Stimulated activated CD8-positive, alpha-beta memory T cell treated with anti-CD3 and anti-CD28 coated beads, Interleukin-4, amount 100 ng/mL, for 4 hours (primary cell): ENCODE measurements at places on chromosomes 12 and 14.

- DNase-seq, result no peak
Measured at GRCh38 chr12:117881517-117881916, 87.3 kb downstream of the KSR2 start.

GRCh38 chr12:16361142-16361783, 13.8 kb downstream of the MGST1 start:
- no peak for DNase-seq

- DNase-seq, result no peak
Measured at GRCh38 chr12:67689385-67689784, 40.8 kb downstream of the DYRK2 start.

DNA sequence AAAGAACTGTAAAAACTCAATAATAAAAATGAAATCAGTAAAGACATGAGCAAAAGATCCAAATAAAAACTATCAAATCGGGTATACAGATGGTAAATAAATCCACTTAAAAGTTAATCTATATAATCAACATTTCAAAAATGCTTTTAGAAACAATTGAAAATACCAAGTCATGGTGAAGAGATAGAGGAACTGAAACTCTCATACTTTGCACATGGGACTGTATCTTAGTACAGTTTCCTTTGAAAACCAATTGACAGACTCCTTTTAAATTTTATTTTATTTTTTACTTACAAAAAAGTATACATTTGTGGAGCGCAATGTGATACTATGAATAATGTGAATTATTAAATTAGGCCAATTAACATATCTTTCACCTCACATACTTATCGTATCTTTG, 98.6 kb upstream of the FAR2 start:
- no peak for DNase-seq

- DNase-seq, result no peak
Measured at GRCh38 chr12:124742678-124743077, 121.0 kb downstream of the SCARB1 start.

- DNase-seq, result no peak
Measured at GRCh38 chr12:12585115-12585863, 22.6 kb upstream of the DUSP16 start.

- no peak for DNase-seq
Measured at GRCh38 chr14:54501480-54501879, 8.2 kb upstream of the CGRRF1 start.

- DNase-seq, result no peak
Measured at GRCh38 chr12:41188058-41188840, at the start of gene PDZRN4. PDZRN4 (plus strand) TSS chr12:41188320.

GRCh38 chr12:53077030-53077429, 2.2 kb downstream of the SPRYD3 start:
- DNase-seq, result no peak

GRCh38 chr12:56994231-56994746, 12.1 kb downstream of the ZBTB39 start:
- no peak for DNase-seq

GRCh38 chr12:22543246-22544037, 900 bp downstream of the C2CD5 start:
- DNase-seq, result peak; percentile 7

GRCh38 chr14:58275527-58276190, 22.7 kb upstream of the ARID4A start:
- no peak for DNase-seq

DNA sequence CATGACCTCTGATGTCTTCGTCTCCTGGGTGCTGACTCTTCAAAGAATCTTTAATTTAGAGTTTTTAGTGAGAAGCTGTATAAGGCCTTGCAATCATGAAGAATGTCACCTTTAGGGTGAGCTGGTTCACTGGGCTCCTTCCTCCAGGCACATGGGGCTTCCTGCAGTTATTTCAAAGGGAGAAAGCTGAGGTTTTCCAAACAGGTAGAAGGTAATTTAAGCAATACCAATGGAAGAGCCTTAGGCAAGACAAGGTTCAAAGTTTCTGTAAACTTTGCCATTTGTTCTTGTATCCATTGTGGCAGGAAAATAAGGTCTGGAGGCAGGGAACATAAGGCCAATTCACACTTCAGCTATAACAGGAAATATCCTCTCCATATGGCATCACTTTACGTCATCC, 88.0 kb upstream of the EIF5 start:
- DNase-seq, result no peak

- DNase-seq, result no peak
Measured at GRCh38 chr14:42248131-42248530, 641.5 kb downstream of the LRFN5 start.

DNA sequence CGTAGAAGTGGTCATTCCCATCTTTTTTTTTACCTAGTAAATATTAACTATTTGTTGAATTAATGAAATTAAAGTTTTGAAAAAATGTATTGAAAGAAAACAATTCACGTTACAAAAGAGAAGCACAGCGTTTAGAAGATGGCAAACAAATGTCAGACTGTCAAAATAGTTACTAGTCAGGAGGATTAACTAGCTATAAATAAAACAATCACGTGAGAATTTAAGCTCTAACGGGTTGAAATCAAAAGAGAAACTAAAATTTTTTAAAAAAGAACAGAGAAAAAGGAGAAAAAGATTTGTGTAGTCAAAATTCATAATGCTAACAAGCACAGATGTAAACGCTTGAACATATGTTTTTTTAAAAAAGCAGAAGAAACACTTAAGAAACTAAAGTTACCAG, 26.4 kb downstream of the DDHD1 start:
- DNase-seq, result no peak

DNA sequence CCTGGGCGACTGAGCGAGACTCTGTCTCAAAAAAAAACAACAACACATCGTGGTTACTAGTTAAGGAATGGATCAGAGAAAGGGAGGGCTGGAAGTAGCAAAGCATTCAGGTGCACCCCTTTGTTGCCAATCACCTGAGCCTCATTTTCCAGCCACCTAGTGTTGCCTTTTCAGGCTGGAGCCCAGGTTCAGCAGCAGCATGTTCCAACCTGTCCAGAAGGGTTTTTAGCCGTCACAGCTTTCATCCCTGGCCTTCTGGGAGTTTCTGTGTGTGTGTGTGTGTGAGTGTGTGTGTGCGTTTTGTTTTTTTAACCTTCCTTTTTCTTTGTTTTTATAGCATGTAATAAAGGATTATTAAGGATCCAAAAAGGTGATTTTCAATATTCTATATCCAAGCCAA, 121.1 kb upstream of the ATF1 start:
- no peak for DNase-seq

DNA sequence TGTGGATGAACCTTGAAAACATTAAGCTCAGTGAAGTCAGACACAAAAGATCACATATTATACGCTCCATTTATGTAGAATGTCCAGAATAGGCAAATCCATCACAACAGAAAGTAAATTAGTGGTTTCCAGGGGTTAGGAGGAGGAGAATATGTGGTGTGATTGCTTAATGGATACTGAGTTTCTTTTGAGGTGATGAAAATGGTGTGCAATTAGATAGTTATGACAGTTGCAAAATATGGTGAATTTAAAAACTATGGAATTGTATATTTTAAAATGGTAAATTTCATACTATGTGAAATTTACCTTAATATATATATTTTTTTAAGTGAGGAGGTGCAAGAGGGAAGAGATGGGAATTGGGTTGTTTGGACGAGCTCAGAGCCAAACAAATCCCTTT, 46.3 kb upstream of the KICS2 start:
- no peak for DNase-seq

- DNase-seq, result no peak
Measured at GRCh38 chr12:112927925-112928324, 10.3 kb upstream of the OAS3 start.

- no peak for DNase-seq
Measured at GRCh38 chr12:42261708-42262107, 23.7 kb upstream of the YAF2 start.

- DNase-seq, result no peak
Measured at GRCh38 chr12:117441751-117442150, 80.3 kb upstream of the NOS1 start.

- no peak for DNase-seq
Measured at GRCh38 chr12:119808441-119808840, 68.7 kb downstream of the CIT start.

DNA sequence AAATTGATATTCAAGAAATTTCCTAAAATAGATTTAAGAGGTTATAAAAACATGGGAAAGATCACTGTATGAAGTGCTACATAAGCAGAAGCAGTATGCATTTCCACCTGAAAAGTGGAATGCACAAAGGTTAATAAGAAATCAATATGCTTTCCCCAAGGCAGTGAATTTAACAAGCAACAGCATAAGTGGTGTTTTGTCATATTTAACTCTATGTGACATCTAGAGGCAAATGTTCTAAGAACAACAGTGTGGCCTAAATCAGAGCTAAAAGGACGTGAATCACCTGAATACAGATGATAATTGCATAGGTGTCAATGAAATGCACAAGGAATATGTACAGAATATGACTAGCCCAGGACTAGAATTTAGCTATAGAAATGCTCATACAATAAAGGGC, 49.5 kb downstream of the SLC2A13 start:
- DNase-seq, result no peak

GRCh38 chr14:24145219-24145618, 1.2 kb downstream of the PSME2 start:
- no peak for DNase-seq

- no peak for DNase-seq
Measured at GRCh38 chr14:76773188-76773885, 12.1 kb downstream of the VASH1 start.

DNA sequence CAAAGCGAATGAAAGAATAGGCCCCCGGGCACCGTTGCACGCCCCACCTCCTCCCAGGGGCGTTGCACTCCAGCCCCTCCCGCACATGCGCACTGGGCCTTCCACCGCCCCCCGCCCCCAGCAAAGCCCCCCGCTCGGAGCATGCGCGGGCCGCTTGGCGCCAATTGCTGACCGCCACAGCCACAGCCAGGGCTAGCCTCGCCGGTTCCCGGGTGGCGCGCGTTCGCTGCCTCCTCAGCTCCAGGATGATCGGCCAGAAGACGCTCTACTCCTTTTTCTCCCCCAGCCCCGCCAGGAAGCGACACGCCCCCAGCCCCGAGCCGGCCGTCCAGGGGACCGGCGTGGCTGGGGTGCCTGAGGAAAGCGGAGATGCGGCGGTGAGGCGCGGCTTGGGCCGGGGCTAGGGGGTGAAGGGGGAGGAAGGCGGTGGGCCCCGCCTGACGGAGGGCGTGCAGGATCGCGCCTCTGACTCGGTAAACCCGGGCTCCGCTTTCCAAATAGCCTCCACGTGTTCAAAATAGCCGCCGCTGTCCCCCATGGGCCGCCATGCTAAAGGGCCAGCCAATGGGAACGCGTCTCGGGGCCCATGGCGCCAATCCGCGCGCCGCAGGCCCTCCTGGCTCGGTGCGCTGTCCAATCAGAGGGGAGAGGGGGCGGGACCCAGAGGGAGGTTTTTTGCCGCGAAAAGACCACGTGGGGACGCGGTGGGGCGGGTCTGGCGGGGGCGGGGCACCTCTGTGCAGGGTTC, at the start of gene UNG:
Gene UNG (plus strand): TSS at position 163 of the 748 bp plus-strand sequence. CDS start 83 bp downstream, at position 246.
- DNase-seq, result peak; percentile 95

DNA sequence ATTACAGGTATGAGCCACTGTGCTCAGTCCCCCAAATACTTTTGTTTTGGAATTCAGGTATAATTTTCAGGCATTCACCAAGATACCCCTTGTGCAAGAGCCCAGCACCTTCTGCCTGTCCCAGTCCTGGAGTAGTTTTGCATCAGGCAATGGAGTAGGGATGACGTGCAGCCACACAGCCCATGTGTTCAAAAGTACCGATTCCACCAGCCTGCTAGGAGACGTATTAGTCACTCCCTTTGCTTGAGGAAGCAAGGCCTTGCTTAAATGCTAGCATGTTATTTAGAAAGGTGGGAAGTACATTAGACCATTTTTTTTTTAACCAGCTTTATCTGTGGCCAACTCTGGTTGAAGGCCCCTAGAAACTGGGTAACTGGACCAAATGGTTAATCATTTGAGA, 15.0 kb upstream of the GALNT16 start:
- DNase-seq, result no peak
